Right ventricle myocardium inferior (tissue), 1 donor: ENCODE measurements at places on chromosomes 12 and 14. TPM values are rescaled to one million over a fixed set of nuclear protein-coding genes. Genes with fewer than 3 reads are reported as not detected.
A peak's percentile ranks its signal among the peaks of the same experiment; 100 is the strongest.

DNA sequence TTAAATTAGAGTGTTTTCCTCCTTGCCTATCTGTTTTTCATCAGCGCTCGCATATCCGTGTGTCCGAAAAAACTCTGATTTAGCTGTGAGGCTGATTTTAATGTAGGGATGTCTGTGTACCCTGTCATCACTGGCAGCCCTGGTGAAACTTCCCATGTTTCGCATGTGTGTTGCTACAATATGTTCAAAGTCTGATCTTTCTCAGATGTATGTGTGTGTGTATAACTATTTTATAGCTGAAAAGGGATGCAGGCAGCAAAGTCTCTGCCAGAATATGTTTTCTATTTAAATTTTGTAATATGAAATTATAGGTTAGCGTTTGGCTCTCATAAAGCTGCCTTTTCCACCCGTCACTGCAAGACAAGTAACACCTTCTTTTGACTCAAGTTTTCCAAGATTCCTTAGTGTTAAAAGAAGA, 154.8 kb downstream of the TMTC2 start:
- DNase-seq = no peak

- no peak for DNase-seq
Observed at GRCh38 chr14:101410126-101410525, 151.2 kb upstream of the DIO3 start.

GRCh38 chr14:89660166-89660565, 243.1 kb upstream of the FOXN3 start:
- no peak for DNase-seq

DNA sequence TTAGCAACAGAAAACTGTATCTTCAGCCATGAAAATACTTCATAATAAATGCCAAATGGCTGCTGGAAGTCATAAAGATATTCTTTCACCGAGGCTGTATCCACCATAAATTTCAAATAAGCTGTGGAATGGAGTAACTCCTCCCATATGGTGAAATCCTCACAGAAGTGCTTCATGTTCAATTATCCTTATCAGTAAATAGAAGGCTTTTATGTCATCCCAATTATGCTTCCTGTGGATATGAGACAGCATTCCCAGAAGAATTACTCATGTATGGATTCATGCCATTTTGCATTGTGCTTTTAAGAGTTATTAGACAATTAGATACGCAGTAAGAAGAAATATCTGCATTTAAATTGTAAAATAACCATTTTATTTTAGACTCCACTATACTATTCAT, 99.0 kb downstream of the RTN1 start:
- DNase-seq = no peak

DNA sequence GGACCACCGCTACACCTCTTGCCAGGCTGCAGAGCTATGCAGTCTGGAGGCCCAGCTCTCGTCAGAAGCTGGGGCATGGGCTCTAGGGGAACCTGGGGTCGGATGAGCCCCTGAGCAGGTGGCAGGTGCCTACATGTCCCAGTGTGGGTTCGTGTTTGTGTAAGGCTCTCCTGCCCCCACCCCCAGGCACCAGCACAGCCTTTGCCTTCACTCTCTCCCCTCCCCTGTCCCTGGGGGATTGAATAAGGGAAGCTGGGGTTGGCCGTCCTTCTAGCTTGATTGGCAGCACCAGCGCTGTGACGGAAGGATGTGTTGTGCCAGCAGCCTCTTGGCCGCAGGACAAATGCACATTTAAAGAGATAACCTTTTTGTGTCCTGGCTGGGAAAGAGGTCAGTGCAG, 34.8 kb upstream of the TSPAN9 start:
- DNase-seq = peak; percentile 73

GRCh38 chr12:45756666-45757065, 27.2 kb downstream of the ARID2 start:
- DNase-seq = no peak

GRCh38 chr12:21369141-21369980, 3.3 kb upstream of the IAPP start:
- DNase-seq = no peak

- DNase-seq = no peak
Observed at GRCh38 chr12:42182394-42182793, 37.7 kb upstream of the GXYLT1 start.

- DNase-seq = no peak
Observed at GRCh38 chr14:51548187-51548586, 103.5 kb upstream of the FRMD6 start.

DNA sequence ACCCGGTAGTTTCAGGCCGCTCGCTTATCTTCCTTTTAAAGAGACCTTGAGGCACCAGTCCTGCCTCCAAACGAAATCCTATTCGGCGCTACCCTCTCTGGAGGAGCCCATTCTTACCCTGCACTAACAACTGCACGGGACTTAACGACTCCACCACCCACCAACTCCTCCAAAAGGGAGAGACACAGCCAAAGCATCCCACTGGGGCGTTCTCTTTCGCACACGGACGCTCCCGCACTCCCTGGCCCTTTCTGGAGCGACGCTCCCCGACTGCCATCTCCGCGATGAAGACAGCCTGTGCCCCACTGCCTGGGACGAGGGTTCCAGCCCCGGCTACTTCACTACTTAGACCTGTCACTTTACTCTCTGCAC, 650 bp downstream of the GALC start:
- no peak for DNase-seq

DNA sequence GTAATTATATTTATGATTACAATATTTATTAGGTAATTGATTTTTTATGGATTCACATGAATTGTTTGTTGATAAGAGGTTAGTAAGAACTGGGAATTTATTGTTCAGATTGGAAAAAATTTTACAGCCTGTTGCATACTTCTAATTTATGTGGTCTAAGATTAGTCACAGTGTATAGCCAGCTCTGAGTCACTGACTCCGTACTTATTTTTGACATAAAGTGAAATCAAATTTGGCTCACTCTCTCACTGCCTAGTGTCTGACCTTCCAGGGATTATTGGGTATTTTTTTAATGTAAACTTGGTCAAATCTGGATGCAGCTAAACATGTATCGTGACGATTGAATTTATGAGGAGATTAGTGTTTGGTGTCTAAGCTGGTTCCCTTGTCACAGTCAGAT, 109.3 kb downstream of the PTPRQ start:
- no peak for DNase-seq

GRCh38 chr12:22494319-22494718, 50.0 kb downstream of the C2CD5 start:
- no peak for DNase-seq

GRCh38 chr12:79547044-79547734, 143.6 kb downstream of the PAWR start:
- no peak for DNase-seq

GRCh38 chr14:68606644-68607043, 186.2 kb downstream of the ZFP36L1 start:
- DNase-seq = no peak

GRCh38 chr12:103632554-103633216, 45.6 kb downstream of the STAB2 start:
- DNase-seq = no peak

DNA sequence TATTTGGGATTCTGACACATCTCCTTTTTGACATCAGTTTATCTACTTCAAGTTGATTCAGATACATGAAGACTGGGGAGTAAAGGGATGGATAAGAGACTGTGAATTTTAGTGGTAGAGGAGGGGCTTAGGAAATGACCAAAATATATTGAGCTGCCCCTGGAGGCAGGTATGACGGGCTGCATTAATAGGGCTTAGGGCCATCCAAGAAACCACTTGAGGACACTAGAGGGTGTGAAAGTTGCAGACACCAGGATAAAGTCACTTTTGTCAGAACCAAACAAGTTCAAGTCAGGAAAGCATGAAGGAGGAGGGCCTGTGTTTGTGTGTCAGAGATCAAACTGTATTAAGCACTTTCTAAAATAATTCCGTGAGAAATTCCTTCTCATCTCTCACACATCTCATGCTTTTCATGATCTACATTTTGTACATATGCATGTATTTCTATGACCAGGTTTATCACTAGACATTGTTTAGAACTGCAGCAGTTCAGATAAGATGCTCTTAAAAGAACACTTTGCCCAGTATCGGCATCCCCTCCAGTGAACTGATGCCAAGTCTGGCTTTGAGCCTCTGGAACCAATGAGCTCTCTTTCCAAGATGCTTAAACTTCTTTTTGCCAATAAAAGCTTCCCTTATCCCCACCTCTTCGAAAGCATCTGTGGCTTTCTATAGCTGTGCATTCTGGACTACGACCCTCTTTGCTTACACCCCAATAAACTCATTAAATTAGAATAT, 136.9 kb downstream of the SLC38A1 start:
- no peak for DNase-seq

- no peak for DNase-seq
Observed at GRCh38 chr12:49273726-49274395, 9.0 kb downstream of the TUBA1C start.

DNA sequence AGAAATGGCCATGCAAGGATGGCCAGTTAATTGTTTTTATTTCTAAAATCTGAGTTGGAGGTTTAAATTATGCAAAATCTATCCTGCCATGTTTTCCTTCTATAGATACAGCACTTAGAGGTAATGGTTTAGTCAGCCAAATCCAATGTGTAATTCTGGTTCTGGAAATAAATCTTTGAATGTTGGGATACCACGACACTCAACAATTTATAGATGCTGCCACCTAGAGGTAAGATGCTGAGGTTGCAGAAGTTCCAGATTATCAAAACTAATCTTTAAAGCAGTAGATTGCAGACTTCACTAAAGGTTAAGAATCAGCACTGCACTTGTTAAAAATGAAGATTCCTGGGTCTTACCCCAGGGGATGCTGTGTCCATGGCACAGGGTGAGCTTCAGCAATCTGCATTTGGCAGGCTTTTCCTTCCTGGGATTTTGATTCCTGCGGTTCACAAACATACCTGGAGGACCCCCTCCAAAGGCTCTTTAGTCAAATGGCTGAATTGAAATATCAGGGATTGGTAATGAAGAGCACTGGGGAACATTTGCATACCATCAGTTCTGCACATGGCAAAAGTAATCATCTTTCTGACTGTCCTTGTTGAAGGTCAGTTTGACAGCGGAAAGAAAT, 53.4 kb upstream of the ANO4 start:
- no peak for DNase-seq

DNA sequence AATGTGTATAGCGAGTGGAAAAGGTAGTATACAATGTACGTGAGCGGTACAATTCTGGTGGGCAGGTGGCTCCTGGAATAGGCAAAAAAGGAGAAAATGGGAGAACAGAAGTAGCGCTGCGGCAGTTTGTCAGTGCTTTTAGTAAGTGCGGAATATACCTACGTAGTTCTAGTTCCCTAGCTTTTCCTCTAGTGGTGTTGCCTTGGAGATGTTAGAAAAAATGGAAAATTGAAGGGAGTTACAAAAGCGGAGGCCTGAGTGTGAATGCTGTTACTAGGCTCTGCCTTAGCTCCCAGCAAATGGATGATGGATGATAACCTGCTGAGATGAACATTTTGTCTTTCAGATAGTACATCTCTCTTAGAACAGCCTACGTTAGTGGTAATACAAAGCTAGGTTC, 1.1 kb downstream of the TTC8 start:
- no peak for DNase-seq

DNA sequence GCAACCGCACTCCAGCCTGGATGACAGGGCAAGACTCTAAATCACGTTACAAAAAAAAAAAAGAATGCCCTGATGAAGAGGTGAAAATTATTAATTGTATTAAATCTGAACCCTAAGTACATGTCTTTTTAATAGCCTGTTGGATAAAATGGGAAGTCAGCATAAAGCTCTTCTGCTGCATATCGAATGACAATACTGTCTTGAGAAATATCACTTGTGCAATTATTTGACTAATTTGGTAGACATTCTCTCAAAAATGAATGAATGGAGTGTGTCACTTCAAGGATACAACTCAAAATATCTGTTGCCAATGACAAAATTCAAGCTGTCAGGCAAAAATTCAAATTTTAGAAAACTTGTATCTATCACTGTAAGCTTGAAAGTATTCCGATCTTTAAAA, 38.9 kb downstream of the DNAI7 start:
- DNase-seq = no peak

DNA sequence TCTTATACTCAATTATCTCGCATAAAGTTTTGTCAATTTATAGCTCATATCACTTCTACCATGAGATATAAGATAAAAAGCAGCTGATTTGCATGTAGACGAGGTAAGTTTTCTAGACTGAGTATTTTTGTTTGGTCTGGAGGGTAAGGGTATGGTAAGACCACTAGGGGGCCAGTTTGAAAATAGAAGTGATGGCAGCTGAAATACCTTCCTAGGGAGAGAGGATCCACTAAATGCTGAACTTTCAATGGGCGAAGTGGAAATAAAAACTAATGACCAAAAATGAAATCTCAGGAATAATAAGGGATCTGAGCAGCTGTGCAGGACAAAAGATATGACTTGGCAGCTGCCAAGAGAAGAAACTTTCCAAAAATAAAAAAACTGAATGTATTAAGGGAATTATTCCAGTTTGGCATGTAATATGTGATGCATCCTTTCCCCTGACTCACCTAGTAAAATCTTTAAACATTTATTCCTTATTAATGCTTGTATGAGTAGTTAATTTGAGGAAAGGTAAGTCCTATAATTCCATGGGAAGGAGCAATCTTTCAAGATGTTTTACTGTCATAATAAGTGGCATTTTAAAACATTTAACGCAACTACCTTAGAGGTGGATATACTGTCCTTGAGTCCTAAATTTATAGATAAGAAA, 754.5 kb downstream of the C12orf50 start:
- DNase-seq = no peak

DNA sequence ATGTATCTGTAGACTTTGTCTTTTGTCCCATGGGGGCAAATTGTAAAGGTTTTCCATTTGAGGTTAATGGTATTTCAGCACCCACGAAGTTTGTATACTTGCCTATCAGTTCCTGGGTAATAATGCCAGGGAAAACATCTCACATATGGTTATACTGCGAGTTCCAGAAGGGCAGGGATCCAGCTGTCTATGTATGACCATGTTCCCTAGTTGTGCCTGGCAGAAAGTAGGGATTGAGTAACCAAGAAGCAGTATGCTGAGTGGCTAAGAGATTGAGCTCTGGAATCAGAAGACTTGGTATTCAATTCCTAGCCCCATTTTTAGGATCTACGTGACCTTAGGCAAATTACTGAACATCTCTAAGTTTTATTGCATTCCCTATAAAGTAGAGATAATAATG, 173.2 kb upstream of the PWP1 start:
- DNase-seq = no peak

The ART4 gene
- 5.6 TPM for total RNA-seq

The OR4E2 gene
- not detected for total RNA-seq

The POTEG gene
- total RNA-seq = not detected

The TSHR gene
- total RNA-seq = not detected

The IRAK3 gene
- 5.0 TPM for total RNA-seq

The CLEC2A gene
- total RNA-seq = not detected

The TMTC1 gene
- total RNA-seq = 33.8 TPM

The CYP27B1 gene
- 0.49 TPM for total RNA-seq

The BTBD6 gene
- total RNA-seq = 48.8 TPM
